ENCODE measurements at places on chromosomes 7 and 10. TPM values are rescaled to one million over a fixed set of nuclear protein-coding genes. Genes with fewer than 3 reads are reported as not detected.

Gene STEAP2
- 5.8 TPM for total RNA-seq

Gene CCDC3
- 0.29 TPM for total RNA-seq

Gene IFIT1B
- total RNA-seq, result not detected

Gene IRF5
- not detected for total RNA-seq

Gene BTBD16
- not detected for total RNA-seq

Gene CABCOCO1
- total RNA-seq, result not detected

Gene CUBN
- 0.98 TPM for total RNA-seq

Gene SHTN1
- total RNA-seq, result 3.4 TPM

Gene CCDC146
- 0.72 TPM for total RNA-seq

Gene STOX1
- 0.96 TPM for total RNA-seq

Gene MINDY3
- 35.7 TPM for total RNA-seq

Gene PILRA
- total RNA-seq, result not detected

Gene MKI67
- 41.8 TPM for total RNA-seq

Gene OR9A4
- total RNA-seq, result not detected

Gene DNAJC1
- total RNA-seq, result 30.5 TPM

Gene AQP1
- total RNA-seq, result 70.4 TPM

Gene OR2A5
- total RNA-seq, result not detected

Gene WEE2
- total RNA-seq, result not detected

Gene EBLN1
- total RNA-seq, result not detected

Gene FAM13C
- 3.4 TPM for total RNA-seq

Gene OIT3
- not detected for total RNA-seq

Gene SPDYE17
- total RNA-seq, result not detected

Gene VWDE
- not detected for total RNA-seq

Gene RNF32
- 1.7 TPM for total RNA-seq

Gene KAZALD1
- total RNA-seq, result 8.1 TPM
